ENCODE measurements at places on chromosomes 13 and 19.

DNA sequence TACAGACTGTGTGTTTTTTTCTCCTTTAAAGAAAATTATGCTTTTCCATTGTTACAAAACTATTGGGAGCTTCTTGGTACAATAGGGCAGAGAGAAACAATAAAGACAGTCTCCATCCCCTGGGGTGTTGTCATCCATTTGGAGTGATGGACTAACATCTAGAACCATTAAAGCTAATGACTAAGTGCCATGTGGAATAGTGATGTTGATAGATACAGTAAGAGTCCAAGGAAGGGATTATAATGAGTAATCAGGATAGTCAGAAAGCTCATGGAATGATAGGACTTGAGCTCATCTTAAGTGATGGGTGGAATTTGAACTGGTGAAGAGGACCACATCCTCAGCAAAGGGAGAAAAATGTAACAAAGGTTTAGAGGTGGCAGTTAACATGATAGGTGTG lies 24.1 kb upstream of the FRY start:
- no peak for DNase-seq

DNA sequence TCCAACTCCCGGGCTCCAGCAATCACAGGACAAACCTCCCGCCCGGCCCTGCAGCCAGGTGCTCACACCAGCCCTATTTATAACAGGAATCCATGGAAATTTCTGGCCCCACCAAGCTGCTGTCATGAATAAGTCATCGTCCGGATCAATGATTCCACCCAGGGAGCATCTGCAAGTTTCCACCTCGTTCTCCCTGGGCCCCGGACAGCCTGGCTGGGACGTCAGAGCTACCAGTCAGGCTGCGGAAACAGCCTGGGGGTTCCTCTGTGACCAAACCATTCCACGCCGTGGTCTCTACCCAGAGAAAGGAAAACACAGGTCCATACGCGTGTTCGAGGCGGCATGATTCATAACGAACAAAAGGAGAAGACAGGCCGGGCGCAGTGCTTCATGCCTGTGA lies 20.7 kb upstream of the PTBP1 start:
- no peak for DNase-seq

GRCh38 chr13:36210738-36211137 lies 3.6 kb downstream of the SOHLH2 start:
- no peak for DNase-seq

GRCh38 chr19:1237027-1237659 lies 662 bp downstream of the CBARP start:
- no peak for DNase-seq

GRCh38 chr19:11767633-11768133 lies 883 bp downstream of the ZNF441 start:
- peak; percentile 1 for DNase-seq

DNA sequence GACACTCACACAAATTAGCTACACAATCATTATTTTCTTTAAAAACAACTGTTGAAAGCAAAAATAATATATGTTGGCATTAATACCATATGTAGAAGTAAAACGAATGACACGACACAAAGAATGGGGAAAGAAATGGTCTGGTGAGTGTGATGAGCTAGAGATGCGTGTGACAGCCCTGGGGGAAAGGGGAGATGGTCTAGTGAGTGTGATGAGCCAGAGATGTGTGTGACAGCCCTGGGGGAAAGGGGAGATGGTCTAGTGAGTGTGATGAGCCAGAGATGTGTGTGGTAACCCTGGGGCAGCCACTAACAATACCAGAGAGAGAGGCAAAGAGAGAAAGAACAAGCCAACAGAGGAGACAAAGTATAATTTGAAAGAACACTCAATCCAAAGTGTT lies 22.3 kb upstream of the LAMP1 start:
- DNase-seq, result no peak

- no peak for DNase-seq
Observed at GRCh38 chr19:34367624-34367957, 2.6 kb downstream of the GPI start.

GRCh38 chr13:91042870-91043269 lies 304.6 kb upstream of the MIR17HG start:
- no peak for DNase-seq

GRCh38 chr19:56088497-56089215 lies 32.4 kb downstream of the ZNF787 start:
- DNase-seq, result no peak

GRCh38 chr13:86882107-86882506 lies 789.1 kb upstream of the SLITRK5 start:
- no peak for DNase-seq

DNA sequence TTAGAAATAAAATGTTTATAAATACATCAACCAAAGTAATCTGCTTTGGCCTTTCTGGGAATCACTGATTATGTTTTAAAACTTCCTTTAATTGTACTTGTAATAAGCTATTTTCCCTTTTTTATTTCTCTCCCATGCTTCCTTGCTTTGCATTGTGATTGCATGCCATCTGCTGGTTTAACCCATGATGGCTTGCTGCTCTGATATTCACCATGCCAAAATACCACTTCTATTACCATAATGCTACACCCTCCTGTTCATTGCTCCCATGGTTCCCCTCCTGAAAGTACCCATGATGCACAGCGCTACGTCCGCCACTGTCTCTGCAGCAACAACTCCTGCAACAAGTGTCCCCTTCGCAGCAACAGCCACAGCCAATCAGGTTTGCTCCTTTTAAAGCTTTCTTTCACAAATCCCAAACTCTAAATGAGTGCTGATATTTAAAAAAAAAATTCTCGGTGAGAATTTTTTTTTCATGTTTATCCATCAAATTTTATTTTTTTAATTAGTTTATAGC lies 67.7 kb upstream of the RAP2A start:
- DNase-seq, result no peak

GRCh38 chr13:112910616-112911280 lies 58.3 kb upstream of the MCF2L start:
- DNase-seq, result no peak

- peak; percentile 83 for DNase-seq
Observed at GRCh38 chr19:3570606-3571011, 2.1 kb upstream of the HMG20B start.

- no peak for DNase-seq
Observed at GRCh38 chr19:30227012-30227621, 145.1 kb upstream of the ZNF536 start.

- DNase-seq, result no peak
Observed at GRCh38 chr19:35963514-35963913, 27.3 kb downstream of the LRFN3 start.

GRCh38 chr13:80740071-80740470 lies 399.1 kb upstream of the SPRY2 start:
- no peak for DNase-seq

DNA sequence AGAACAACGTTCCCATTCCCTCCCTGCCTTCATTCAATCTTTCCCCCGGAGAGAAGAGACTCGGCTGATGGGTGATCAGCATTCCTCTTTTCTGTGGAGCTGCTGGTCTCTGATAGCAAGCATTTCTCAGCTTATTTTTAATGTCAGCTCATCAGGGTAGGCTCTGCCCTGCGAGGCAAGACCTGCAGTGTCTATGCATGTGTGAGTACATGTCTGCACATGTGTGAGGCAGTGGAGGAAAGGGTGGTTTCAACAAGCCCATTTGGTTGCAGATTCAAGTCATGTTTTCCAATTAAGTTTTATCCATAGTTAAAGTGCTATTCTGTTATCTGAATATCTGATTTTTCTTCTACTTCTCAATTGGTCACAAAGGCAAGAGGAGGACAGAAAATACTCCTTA lies 19.5 kb downstream of the SLC10A2 start:
- no peak for DNase-seq

DNA sequence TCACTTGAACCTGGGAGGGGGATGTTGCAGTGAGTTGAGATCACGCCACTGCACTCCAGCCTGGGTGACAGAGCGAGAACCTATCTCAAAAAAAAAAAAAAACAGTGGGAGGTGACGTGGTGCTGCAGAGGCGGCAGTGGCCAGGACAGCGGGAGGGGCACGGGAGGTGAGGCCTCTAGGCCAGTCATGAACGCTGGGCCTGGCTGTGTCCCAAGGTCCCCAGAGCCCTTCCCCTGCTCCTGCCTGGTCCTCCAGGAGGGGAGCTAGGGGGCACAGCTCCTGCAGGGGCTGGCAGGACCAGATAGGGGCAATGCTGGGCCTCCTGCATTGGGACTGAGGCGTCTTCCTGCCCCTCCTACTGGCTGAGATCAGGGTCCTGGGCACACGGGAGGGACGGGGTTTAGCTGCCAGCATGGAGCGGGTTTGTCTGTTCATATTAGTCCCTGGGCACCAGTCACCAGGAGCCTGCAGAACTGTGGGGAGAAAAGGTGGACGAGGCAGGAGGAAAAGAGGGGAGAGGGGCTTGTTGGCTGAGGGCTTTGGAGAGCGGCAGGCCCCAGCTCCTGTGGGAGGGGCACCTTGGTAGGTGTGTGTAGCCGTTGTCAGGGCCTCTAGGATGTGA lies 4.5 kb downstream of the MAP2K7 start:
- no peak for DNase-seq

GRCh38 chr19:16319481-16319880 lies 5.1 kb upstream of the KLF2 start:
- no peak for DNase-seq

DNA sequence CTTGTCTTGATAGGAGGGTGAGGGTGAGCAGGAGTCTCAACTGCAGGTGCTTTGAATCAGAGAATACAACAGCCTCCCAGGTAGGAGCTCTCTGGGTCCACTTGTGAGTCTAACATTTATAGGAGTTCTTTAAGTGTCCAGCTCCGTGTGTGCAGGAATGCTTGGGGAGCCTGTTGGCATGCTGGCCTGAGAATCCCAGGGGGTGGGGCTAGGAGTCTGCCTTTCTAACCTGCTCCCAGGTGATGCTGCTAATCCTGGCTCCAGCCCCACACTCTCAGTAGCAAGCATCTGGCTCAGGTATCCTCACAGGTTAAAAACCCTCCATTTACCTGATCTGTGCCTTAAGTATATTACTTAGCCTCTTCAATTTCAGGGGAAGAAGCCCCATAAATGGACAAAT lies 368.9 kb downstream of the RBM26 start:
- no peak for DNase-seq

DNA sequence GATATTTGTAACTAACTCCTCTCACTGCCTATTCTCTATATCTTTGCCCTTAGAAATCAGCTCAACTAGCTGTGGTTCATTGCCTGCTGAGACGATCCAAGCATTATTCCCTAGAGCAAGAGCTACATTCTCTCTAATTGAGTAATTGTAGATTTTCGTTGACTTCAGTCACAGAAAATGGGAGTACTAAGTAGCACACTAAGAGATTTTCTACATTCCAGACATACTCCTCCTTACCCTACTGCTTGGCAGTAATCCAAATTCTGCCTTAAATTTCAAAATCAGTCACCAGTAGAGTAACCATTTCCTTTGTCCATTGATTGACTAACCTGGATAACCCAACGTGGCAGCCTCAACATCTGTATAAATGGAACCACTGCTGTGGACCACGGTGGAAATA lies 1786.8 kb downstream of the SLITRK5 start:
- DNase-seq, result no peak

GRCh38 chr13:34776390-34776981 lies 165.6 kb upstream of the NBEA start:
- no peak for DNase-seq

All from putamen (tissue), 1 donor.